ENCODE measurements at places on chromosomes 12 and 14. TPM values are rescaled to one million over a fixed set of nuclear protein-coding genes. Genes with fewer than 3 reads are reported as not detected.
A peak's percentile ranks its signal among the peaks of the same experiment; 100 is the strongest.

PAX9 gene
- 0.79 TPM for total RNA-seq

RIMBP2 gene
- total RNA-seq: 18.4 TPM

DNA sequence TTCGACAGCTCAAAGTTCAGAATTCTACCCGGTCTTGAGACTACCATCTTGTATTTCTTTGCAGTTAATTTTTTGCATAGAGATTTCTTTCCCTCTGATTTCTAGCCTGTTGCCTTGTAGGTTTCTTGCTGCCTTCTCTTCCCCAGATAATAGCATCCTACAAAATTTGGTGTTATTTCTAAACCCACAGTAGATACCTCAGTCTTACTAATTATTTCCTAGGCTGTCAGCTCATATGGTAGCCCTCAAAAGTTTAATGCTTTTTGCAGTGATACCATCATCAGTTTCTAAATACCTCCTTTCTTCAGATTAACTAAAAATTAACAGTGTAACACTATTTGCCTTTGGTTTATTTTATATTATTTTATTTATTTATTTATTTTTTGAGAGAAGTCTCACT, 61.9 kb upstream of the TMPO start:
- H3K36me3 ChIP-seq: no peaks in the 10 kb centered on the region
- no peak overlapping the region for H3K27ac ChIP-seq
- DNase-seq: no peak
- H3K4me1 ChIP-seq: peaks cover 3% of the 10 kb centered on the region
- no peaks in the 10 kb centered on the region for H3K27me3 ChIP-seq
- no peak overlapping the region for H3K4me3 ChIP-seq

DNA sequence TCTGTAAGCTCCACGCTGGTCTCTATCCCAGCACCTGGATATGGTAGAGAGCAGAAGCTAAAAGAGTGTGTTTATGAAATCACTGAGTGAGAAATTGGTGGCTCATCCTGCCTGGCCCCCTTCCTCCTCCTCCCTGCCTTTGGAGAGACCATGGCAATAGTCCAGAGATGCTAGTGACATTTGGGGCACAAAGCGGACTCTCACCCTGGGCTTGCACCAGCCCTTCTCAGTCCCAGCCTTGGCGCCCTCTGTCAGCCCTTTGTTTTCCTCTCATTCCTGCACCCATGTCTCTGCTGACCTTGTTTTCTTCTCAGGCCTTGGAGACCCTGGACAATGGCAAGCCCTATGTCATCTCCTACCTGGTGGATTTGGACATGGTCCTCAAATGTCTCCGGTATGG, 18.2 kb downstream of the ALDH2 start:
- H3K27me3 ChIP-seq: no peaks in the 10 kb centered on the region
- no peak overlapping the region for H3K27ac ChIP-seq
- no peaks in the 10 kb centered on the region for H3K4me1 ChIP-seq
- peaks cover 68% of the 10 kb centered on the region for H3K36me3 ChIP-seq
- no peak for DNase-seq

DNA sequence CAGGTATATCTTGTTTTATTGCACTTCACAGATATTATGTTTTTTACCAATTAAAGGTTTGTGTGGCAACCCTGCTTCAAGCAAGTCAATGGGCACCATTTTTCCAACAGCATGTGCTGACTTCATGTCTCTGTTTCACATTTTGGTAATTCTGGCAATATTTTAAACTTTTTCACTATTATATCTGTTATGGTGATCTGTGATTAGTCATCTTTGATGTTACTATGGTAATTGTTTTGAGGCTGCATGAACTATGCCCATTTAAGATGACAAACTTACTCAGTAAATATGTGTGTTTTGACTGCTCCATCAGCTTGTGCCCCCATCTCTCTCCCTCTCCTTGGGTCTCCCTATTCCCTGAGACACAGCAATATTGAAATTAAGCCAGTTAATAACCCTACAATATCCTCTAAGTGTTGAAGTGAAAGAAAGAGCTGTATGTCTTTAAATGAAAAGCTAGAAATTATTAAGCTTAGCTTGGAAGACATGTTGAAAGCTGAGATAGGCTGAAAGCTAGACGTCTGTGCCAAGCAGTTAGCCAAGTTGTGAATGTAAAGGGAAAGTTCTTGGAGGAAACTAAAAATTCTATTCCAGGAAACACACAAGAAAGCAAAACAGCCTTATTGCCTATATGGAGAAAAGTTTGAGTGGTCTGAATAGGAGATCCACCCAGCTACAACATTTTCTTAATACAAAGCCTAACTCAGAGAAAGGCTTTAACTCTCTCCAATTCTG, 365.1 kb downstream of the ATP23 start:
- H3K4me1 ChIP-seq: no peaks in the 10 kb centered on the region
- no peaks in the 10 kb centered on the region for H3K36me3 ChIP-seq
- no peak overlapping the region for H3K27ac ChIP-seq
- no peak overlapping the region for H3K4me3 ChIP-seq
- no peak for DNase-seq

- H3K36me3 ChIP-seq: no peaks in the 10 kb centered on the region
- H3K27ac ChIP-seq: peak overlapping the region; percentile 35
- no peak for DNase-seq
- H3K4me3 ChIP-seq: no peak overlapping the region
- no peaks in the 10 kb centered on the region for H3K4me1 ChIP-seq
Observed at GRCh38 chr12:632102-632696, 31.0 kb downstream of the NINJ2 start.

GRCh38 chr12:24840046-24840800, 108.7 kb downstream of the BCAT1 start:
- H3K27ac ChIP-seq: no peak overlapping the region
- H3K4me1 ChIP-seq: no peaks in the 10 kb centered on the region
- H3K4me3 ChIP-seq: no peak overlapping the region

FERMT2 gene
- 158 TPM for total RNA-seq

- H3K4me1 ChIP-seq: peaks cover 6% of the 10 kb centered on the region
- no peak overlapping the region for H3K27ac ChIP-seq
- no peak overlapping the region for H3K4me3 ChIP-seq
Observed at GRCh38 chr12:5272018-5272785, 159.7 kb upstream of the NTF3 start.

GRCh38 chr12:15708396-15709076, 80.7 kb downstream of the EPS8 start:
- no peak for DNase-seq
- H3K27ac ChIP-seq: no peak overlapping the region
- no peaks in the 10 kb centered on the region for H3K27me3 ChIP-seq

- peak; percentile 99 for DNase-seq
- no peak overlapping the region for H3K4me3 ChIP-seq
- H3K4me1 ChIP-seq: peaks cover 41% of the 10 kb centered on the region
- no peaks in the 10 kb centered on the region for H3K36me3 ChIP-seq
- peak overlapping the region; percentile 86 for H3K27ac ChIP-seq
Observed at GRCh38 chr14:23436327-23437132, 1.1 kb upstream of the MYH7 start.

- no peaks in the 10 kb centered on the region for H3K27me3 ChIP-seq
- H3K4me1 ChIP-seq: peaks cover 58% of the 10 kb centered on the region
- peak overlapping the region; percentile 80 for H3K4me3 ChIP-seq
- peak overlapping the region; percentile 99 for H3K27ac ChIP-seq
- H3K36me3 ChIP-seq: peaks cover 30% of the 10 kb centered on the region
Observed at GRCh38 chr12:121800694-121801594, 2.9 kb upstream of the SETD1B start.

DNA sequence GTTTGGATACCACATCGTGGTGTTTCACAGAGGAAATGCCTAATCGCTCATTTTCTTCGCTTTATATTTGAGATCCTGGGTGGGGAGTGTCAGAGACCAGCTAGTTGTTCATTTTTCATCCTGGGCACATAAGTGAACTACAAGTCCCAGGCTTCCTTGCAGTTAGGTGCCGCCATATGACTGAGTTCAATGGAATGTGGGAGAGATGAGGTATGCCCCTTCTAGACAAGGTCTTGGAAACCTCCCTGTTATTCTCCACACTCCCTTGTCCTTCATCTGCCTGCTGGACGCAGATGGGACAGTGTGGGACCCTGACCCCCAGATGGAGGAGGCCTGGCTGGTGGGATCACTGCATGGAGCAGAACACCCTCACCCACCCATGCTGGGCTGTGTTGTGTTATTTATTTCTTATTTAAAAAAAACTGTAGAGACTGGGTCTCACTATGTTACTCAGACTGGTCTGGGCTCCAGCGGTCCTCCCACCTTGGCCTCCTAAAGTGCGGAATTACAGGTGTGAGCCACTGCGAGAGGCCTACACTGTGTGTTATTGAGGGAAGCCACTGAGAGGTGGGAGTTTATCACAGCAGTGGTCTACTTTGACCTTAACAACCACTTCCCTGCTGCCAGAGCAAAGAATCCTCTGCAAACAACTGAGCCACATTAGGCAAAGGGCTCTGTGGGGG, 42.9 kb upstream of the VRK1 start:
- H3K27me3 ChIP-seq: no peaks in the 10 kb centered on the region
- H3K4me3 ChIP-seq: no peak overlapping the region
- no peaks in the 10 kb centered on the region for H3K36me3 ChIP-seq
- peaks cover 16% of the 10 kb centered on the region for H3K4me1 ChIP-seq
- no peak for DNase-seq
- H3K27ac ChIP-seq: no peak overlapping the region

NRXN3 gene
- total RNA-seq: 73.4 TPM
